ENCODE measurements at places on chromosomes 7 and 10. TPM values are rescaled to one million over a fixed set of nuclear protein-coding genes. Genes with fewer than 3 reads are reported as not detected.

- H3K4me1 ChIP-seq: peaks cover 26% of the 10 kb centered on the region
- no peak overlapping the region for H3K27ac ChIP-seq
- H3K36me3 ChIP-seq: no peaks in the 10 kb centered on the region
- H3K4me3 ChIP-seq: no peak overlapping the region
- no peaks in the 10 kb centered on the region for H3K27me3 ChIP-seq
Observed at GRCh38 chr7:2120251-2120660, 112.5 kb downstream of the MAD1L1 start.

DNA sequence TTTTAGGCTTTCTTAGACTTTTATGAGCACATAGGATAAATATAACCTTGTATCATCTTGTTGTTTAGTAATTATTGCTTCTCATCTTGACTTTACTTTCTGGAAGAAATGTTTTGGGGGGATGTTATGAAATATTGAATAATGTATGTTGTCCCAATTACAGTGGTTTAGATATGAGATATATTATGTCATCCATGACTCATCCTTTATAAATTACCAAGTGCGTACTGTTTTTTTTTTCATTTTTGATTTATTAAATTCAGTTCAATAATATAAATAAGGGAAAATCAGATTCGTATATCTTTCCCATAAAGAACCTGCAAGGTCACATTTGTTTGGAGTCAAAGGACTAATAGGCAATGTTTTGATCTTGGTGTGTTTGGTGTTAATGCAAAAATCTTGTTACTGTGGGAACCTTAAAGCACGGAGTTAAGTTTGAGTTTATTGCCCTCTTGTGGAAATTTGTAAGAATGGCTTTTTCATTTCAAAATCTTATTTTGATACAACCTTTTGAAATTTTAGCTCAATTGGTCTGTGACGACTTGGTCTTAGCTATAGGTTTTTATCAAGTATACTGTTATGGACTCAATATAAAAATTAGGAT, 108.6 kb downstream of the SRI start:
- no peak for DNase-seq
- H3K4me1 ChIP-seq: no peaks in the 10 kb centered on the region
- no peak overlapping the region for H3K4me3 ChIP-seq
- no peaks in the 10 kb centered on the region for H3K36me3 ChIP-seq
- no peaks in the 10 kb centered on the region for H3K27me3 ChIP-seq
- H3K27ac ChIP-seq: no peak overlapping the region

DNA sequence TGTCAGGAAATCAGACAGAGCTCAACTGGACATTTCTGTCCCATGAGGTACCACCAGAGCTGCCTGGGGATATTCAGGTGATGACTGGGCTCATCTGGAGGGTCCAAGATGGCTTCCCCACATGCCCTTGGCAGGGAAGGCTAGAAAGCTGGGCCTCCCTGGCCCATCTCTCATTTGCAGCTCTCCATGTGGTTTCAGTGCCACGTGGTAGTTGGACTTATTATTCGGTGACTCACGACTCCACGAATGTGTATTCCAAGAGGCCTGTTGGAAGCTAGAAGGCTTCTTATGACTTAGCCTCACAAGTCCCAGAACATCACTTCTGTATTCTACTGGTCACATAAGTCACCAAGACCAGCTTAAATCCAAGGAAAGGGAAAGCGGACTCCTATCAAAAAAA, 22.8 kb downstream of the NSMCE4A start:
- H3K36me3 ChIP-seq: peaks cover 16% of the 10 kb centered on the region
- no peaks in the 10 kb centered on the region for H3K27me3 ChIP-seq
- no peaks in the 10 kb centered on the region for H3K4me1 ChIP-seq
- no peak for DNase-seq
- H3K27ac ChIP-seq: no peak overlapping the region

DNA sequence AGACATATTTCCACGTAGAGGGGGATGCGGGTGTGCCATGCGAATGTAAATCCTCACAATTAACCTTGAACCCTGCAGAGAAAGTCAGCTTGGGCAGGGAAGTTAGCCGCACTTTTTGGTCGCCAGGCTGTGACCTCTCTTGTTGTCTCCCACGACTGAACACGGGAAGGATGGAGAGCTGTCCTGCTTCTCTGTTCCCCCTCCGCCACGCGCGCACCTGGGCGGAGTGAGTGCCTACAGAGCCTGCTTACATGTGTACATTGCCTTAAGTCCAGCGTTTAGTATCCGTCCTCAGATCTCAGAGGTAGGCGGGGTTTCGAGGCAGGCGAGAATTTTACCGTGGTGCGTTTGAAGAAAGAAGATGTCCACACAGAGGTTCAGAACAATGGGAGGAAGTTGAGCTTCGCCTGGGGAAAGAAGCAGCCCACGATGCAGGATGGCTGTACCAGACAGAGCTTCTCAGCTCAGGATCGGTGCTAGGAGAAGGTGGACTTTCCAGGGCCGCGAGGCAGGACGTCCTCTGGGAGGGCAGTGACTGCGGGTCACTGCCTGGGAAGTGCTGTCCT, 482 bp upstream of the ERCC6 start:
- H3K27ac ChIP-seq: peak overlapping the region; percentile 85
- peaks cover 25% of the 10 kb centered on the region for H3K4me1 ChIP-seq
- H3K27me3 ChIP-seq: no peaks in the 10 kb centered on the region
- DNase-seq: peak; percentile 70
- H3K4me3 ChIP-seq: peak overlapping the region; percentile 73

- H3K36me3 ChIP-seq: no peaks in the 10 kb centered on the region
- no peak overlapping the region for H3K27ac ChIP-seq
- H3K4me3 ChIP-seq: no peak overlapping the region
- H3K4me1 ChIP-seq: peaks cover 28% of the 10 kb centered on the region
- DNase-seq: no peak
Observed at GRCh38 chr10:48802611-48803071, 118.0 kb downstream of the WDFY4 start.

DNA sequence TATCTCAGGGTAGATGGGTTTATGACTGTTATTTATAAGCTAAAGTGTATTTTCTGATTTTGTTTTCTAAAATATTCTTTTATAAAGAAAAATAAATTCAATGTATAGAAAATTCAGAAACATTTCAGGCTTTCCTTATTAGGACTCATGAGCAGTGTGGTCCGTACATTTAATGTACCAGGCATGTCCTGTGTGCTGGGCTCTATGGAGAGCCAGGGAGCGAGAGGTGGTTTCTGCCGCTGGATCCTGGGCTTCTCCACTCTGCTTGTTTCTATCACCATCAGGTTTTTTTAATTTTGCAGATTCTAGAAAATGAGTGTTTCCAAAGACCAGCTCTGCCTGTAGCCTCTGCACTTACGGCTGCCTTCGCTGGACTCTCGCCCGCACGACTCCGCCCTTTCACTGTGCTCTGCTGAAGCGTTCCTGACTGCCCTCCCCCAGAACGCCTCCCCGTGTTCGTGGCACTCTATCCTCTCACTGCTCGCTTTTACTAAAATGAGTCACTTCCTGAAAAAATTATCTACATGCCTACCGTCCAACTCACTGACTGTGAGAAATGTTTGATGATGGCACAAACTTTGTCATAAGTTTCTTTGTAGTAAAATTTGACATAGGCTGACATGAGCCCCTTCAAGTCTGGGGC, 188.5 kb downstream of the ZMYND11 start:
- H3K36me3 ChIP-seq: peaks cover 13% of the 10 kb centered on the region
- no peaks in the 10 kb centered on the region for H3K4me1 ChIP-seq
- no peaks in the 10 kb centered on the region for H3K27me3 ChIP-seq
- H3K4me3 ChIP-seq: peak overlapping the region; percentile 5
- DNase-seq: peak; percentile 77
- no peak overlapping the region for H3K27ac ChIP-seq

GRCh38 chr10:29479081-29479925, 155.5 kb downstream of the SVIL start:
- no peaks in the 10 kb centered on the region for H3K27me3 ChIP-seq

GRCh38 chr7:127718340-127718679, 66.3 kb downstream of the SND1 start:
- H3K4me1 ChIP-seq: no peaks in the 10 kb centered on the region
- no peaks in the 10 kb centered on the region for H3K27me3 ChIP-seq
- H3K36me3 ChIP-seq: peaks cover 42% of the 10 kb centered on the region
- no peak overlapping the region for H3K4me3 ChIP-seq

GRCh38 chr10:60343254-60343653, 46.4 kb downstream of the ANK3 start:
- no peaks in the 10 kb centered on the region for H3K4me1 ChIP-seq
- H3K27ac ChIP-seq: no peak overlapping the region
- DNase-seq: no peak
- H3K27me3 ChIP-seq: no peaks in the 10 kb centered on the region

- H3K36me3 ChIP-seq: no peaks in the 10 kb centered on the region
- no peak for DNase-seq
- H3K27ac ChIP-seq: no peak overlapping the region
- no peaks in the 10 kb centered on the region for H3K27me3 ChIP-seq
- no peak overlapping the region for H3K4me3 ChIP-seq
Observed at GRCh38 chr10:129695671-129696070, 228.6 kb downstream of the MGMT start.

DNA sequence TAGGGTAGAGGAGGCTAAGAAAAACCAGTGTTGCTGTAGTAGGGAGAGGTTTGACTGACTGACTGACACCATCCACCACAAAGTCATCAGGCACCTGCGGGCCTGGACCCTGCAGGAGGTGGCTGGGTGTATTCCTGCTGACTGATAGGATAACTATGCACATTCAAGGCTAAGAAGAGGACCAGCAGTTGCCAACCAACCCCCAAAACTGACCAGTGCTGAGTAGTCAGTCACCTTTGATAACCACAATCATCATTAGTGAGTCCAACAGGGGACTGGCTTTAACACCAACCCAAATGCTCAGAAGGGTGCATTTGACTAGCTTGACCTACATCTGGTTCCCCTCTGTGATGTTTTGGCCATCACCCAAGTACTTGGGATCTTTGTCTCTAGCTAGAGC, 30.5 kb downstream of the PLXNA4 start:
- DNase-seq: no peak
- no peak overlapping the region for H3K4me3 ChIP-seq
- no peaks in the 10 kb centered on the region for H3K36me3 ChIP-seq
- H3K27ac ChIP-seq: no peak overlapping the region

DNA sequence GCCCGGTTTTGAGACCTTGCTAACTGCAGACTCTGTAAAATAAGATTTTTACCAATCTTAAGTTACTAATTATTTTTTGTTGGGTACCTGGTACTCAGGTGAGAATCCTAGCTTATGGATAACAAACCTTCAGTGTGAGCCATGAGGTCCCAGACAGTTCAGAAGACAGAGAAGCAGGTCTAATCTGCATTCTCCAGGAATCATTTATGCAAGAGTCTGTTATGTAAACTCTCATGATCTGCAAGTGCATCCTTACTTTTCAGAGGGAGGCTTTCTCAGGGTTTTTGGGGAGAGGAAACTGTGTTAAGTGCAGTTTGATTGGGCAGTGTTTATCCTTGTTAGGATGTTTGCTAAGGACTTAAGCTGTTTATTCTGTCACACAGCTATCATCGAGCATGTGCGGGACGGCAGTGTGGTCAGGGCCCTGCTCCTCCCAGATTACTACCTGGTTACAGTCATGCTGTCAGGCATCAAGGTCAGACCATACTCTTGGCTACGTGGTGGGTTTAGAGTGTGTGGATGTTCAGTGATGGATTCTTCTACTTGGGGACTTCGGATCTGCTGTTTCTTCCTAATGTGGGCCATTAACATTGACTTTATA, 50.2 kb downstream of the SND1 start:
- no peaks in the 10 kb centered on the region for H3K27me3 ChIP-seq
- H3K36me3 ChIP-seq: peaks cover 86% of the 10 kb centered on the region
- H3K4me3 ChIP-seq: no peak overlapping the region
- no peak overlapping the region for H3K27ac ChIP-seq
- H3K4me1 ChIP-seq: no peaks in the 10 kb centered on the region
- DNase-seq: no peak

- H3K36me3 ChIP-seq: no peaks in the 10 kb centered on the region
- DNase-seq: no peak
- H3K4me3 ChIP-seq: no peak overlapping the region
- H3K4me1 ChIP-seq: no peaks in the 10 kb centered on the region
- H3K27ac ChIP-seq: no peak overlapping the region
Observed at GRCh38 chr10:15045380-15045779, 1.6 kb downstream of the OLAH start.

- no peaks in the 10 kb centered on the region for H3K27me3 ChIP-seq
- no peak overlapping the region for H3K27ac ChIP-seq
- H3K36me3 ChIP-seq: no peaks in the 10 kb centered on the region
- H3K4me3 ChIP-seq: no peak overlapping the region
- peak; percentile 20 for DNase-seq
Observed at GRCh38 chr10:124292911-124293615, 125.7 kb downstream of the OAT start.

GRCh38 chr7:132436121-132436520, 140.1 kb downstream of the PLXNA4 start:
- no peak overlapping the region for H3K27ac ChIP-seq
- H3K27me3 ChIP-seq: no peaks in the 10 kb centered on the region
- DNase-seq: no peak
- peaks cover 7% of the 10 kb centered on the region for H3K4me1 ChIP-seq
- no peaks in the 10 kb centered on the region for H3K36me3 ChIP-seq

GRCh38 chr10:58885686-58886345, 290.6 kb upstream of the PHYHIPL start:
- no peak overlapping the region for H3K4me3 ChIP-seq
- H3K36me3 ChIP-seq: no peaks in the 10 kb centered on the region
- H3K27me3 ChIP-seq: no peaks in the 10 kb centered on the region
- no peak for DNase-seq
- no peaks in the 10 kb centered on the region for H3K4me1 ChIP-seq

DNA sequence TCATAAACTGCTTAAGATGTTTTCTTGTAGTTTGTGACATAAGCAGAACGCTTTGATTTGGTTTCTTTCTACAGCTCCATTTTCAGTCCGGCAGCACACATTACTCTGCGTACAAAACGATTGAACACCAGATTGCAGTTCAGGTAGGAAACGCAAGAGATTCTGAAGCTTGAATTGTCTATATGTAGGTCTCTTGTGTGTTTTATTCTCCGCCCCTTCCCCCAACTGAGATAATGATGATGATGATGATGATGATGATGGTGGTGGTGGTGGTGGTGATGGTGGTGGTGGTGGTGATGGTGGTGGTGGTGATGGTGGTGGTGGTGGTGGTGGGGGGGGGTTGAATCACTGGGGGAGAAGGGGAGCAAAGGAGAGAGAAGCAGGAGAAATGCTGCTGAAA, 14.4 kb downstream of the TCF7L2 start:
- no peak overlapping the region for H3K4me3 ChIP-seq
- H3K4me1 ChIP-seq: no peaks in the 10 kb centered on the region
- no peak overlapping the region for H3K27ac ChIP-seq
- DNase-seq: no peak
- peaks cover 23% of the 10 kb centered on the region for H3K36me3 ChIP-seq
- no peaks in the 10 kb centered on the region for H3K27me3 ChIP-seq

- no peaks in the 10 kb centered on the region for H3K27me3 ChIP-seq
- no peaks in the 10 kb centered on the region for H3K4me1 ChIP-seq
- no peaks in the 10 kb centered on the region for H3K36me3 ChIP-seq
- no peak overlapping the region for H3K4me3 ChIP-seq
Observed at GRCh38 chr10:89314676-89315075, 12.8 kb downstream of the IFIT2 start.

GRCh38 chr7:26306790-26307189, 15.1 kb downstream of the SNX10 start:
- peaks cover 12% of the 10 kb centered on the region for H3K4me1 ChIP-seq
- H3K4me3 ChIP-seq: no peak overlapping the region
- peak overlapping the region; percentile 73 for H3K27ac ChIP-seq
- H3K36me3 ChIP-seq: no peaks in the 10 kb centered on the region
- DNase-seq: no peak

- H3K4me1 ChIP-seq: peaks cover 11% of the 10 kb centered on the region
- H3K36me3 ChIP-seq: no peaks in the 10 kb centered on the region
- no peak overlapping the region for H3K4me3 ChIP-seq
- H3K27me3 ChIP-seq: no peaks in the 10 kb centered on the region
- H3K27ac ChIP-seq: no peak overlapping the region
Observed at GRCh38 chr10:86715156-86715795, 41.1 kb upstream of the BMPR1A start.

The PNLIPRP1 gene
- total RNA-seq: not detected

The ANKRD30A gene
- total RNA-seq: 0.12 TPM

The SAMD9 gene
- 21.2 TPM for total RNA-seq

The AOC1 gene
- 0.64 TPM for total RNA-seq

The CYP26C1 gene
- total RNA-seq: 0.35 TPM

The INHBA gene
- total RNA-seq: 70.2 TPM

The CCL24 gene
- total RNA-seq: 4.8 TPM

The CLRN3 gene
- not detected for total RNA-seq

All from upper lobe of right lung (tissue), 1 donor.